ENCODE measurements at places on chromosomes 7 and 10. TPM values are rescaled to one million over a fixed set of nuclear protein-coding genes. Genes with fewer than 3 reads are reported as not detected.

- no peak for DNase-seq
Observed at GRCh38 chr10:3879073-3879472, 94.1 kb upstream of the KLF6 start.

- no peak for DNase-seq
Observed at GRCh38 chr7:24291271-24291670, 7.3 kb downstream of the NPY start.

GRCh38 chr7:155064186-155064585, 5.9 kb upstream of the HTR5A start:
- no peak for DNase-seq

- no peak for DNase-seq
Observed at GRCh38 chr10:5806745-5807144, 6.5 kb downstream of the GDI2 start.

The SH2D4B gene
- not detected for total RNA-seq

The OLAH gene
- 5.6 TPM for total RNA-seq

DNA sequence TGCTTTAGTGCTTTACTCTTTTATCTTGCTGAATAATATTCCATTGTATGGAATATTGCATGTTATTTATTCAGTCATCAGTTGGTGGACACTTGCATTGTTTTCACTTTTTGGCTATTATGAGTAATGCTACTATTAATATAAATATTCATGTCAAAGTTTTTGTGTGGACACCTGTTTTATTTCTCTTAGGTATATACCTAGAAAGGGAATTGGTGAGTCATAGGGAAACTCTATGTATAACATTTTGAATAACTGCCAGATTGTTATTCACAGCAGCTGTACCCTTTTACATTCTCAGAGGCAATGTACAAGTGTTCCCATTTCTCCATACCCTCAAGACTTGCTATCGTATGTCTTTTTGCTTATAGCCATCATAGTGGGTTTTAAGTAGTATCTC, 268.7 kb downstream of the SEMA3A start:
- DNase-seq = no peak

The NANOS1 gene
- 0.19 TPM for total RNA-seq

The RELN gene
- total RNA-seq = 1.1 TPM

DNA sequence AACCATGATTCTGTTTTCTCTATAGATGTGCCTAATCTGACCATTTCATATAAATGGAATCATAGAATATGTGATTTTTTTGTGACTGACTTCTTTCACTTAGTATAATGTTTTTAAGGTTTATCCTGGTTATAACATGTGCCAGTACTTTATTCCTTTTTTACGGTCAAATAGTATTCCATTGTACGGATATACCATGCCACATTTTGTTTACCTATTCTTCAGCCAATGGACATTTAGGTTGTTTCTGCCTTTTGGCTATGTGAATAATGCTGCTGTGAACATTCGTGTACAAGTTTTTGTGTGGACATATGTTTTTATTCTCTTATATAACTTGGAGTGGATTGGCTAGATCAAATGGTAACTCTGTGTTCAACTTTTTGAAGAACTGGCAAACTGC, 178.3 kb upstream of the TCF7L2 start:
- DNase-seq = no peak

The MYL10 gene
- not detected for total RNA-seq

GRCh38 chr7:31054608-31055278, 2.6 kb downstream of the ADCYAP1R1 start:
- no peak for DNase-seq

The NOS3 gene
- total RNA-seq = 2.5 TPM

The CADPS2 gene
- 9.2 TPM for total RNA-seq

- DNase-seq = no peak
Observed at GRCh38 chr10:98577168-98577567, 130.4 kb upstream of the HPS1 start.

The SLC26A5 gene
- total RNA-seq = not detected

GRCh38 chr7:7129381-7129780, 53.0 kb upstream of the C1GALT1 start:
- DNase-seq = no peak

GRCh38 chr7:96021568-96021967, 249.2 kb downstream of the DYNC1I1 start:
- no peak for DNase-seq

- DNase-seq = no peak
Observed at GRCh38 chr7:85464042-85464651, 277.3 kb upstream of the SEMA3D start.

- no peak for DNase-seq
Observed at GRCh38 chr7:90655566-90655965, 59.4 kb downstream of the CDK14 start.

- no peak for DNase-seq
Observed at GRCh38 chr7:81973117-81973516, 203.3 kb upstream of the HGF start.

All from esophagus squamous epithelium (tissue), 5 donors.